GDM1 (cell line): ENCODE measurements at places on chromosomes 12 and 14.

- DNase-seq: no peak
Measured at GRCh38 chr12:23049180-23049579, 424.2 kb downstream of the ETNK1 start.

GRCh38 chr12:70724444-70724843, 87.2 kb upstream of the PTPRB start:
- no peak for DNase-seq

- no peak for DNase-seq
Measured at GRCh38 chr12:108815875-108816594, 41.3 kb downstream of the SSH1 start.

DNA sequence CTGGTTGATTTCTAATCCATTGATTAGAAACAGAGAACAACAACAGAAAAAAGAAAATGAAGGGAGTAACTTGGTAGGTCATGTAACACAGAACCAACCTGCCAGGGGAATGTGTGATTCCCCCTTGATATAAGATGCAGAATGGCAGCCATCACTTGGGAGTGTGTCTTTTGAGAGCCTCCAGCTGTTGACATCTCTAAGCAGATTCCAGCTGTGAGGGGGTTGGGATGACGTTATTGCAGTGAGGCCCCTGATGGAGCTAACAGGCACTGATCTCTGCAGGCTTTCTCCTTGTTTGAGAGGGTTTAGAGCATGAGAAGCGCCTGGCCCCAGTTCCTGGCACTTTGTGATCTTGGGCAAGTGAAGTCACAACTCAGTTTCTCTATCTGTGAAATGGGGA, 124.9 kb downstream of the PELI2 start:
- DNase-seq: no peak

DNA sequence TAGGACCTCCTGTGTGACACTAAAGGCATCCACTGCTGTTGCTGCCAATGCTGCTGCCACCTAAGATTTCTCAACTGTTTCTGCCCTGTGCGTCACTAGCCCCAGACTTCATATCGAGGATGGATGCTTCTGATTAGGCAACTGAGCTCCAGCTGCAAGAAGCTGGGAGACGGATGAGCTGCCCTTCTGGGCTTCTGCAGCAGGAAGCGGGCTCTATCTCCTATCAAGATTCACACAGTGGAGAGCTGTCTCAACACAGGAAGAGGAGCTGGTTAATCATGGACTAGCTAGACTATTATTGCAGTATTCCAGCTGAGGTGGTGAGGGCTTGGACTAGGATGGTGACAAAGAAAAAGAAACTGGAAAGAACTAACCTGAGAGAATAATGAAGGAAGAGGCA, 59.2 kb upstream of the PELI2 start:
- DNase-seq: no peak

DNA sequence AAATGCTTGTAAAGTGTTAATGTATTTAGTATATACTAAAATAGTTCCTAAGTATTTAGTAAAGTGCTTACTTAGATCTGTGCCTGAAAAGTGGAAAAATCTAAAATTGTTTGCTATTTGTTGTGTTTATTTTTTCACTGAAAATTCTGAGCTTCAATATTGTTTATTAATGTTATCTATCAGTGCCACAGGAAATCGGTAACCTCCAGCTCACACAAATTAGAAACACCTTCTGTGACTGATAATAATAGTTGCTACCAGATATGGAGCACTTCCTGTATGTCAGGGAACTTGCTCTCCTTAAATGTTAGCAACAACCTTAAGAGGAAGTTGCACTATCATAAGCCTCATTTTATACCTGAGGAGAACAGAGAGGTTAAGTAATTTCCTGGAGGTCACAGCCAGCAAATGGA, 723 bp upstream of the LRP10 start:
- DNase-seq: no peak

GRCh38 chr12:113151655-113152054, 2.1 kb downstream of the CFAP73 start:
- DNase-seq: no peak

GRCh38 chr14:101048766-101049165, 145.2 kb upstream of the RTL1 start:
- DNase-seq: no peak

- DNase-seq: no peak
Measured at GRCh38 chr12:20212658-20213555, 155.4 kb upstream of the PDE3A start.

DNA sequence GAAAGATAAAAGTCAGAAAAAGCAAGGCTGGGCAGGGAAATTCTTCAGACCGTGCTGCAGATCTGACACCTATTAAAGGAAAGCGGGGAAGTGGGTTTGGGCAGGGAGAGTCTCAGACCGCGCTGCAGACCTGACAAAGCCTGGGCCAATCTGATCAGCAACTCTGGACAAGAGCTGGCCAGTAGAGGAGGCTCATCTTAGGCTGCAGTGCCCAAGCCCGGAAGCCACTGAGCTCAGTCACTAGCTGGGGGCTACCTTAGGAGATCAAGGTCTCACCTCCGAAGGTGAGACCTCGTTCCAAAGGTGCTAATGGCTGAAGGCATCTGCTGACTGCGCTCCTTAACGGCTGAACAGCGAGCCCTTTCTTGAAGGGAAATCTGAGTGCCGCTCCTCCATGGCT, 60.2 kb downstream of the SINHCAF start:
- no peak for DNase-seq

- DNase-seq: no peak
Measured at GRCh38 chr14:68168460-68169109, 349.0 kb downstream of the RAD51B start.

- no peak for DNase-seq
Measured at GRCh38 chr12:46814143-46814542, 11.7 kb downstream of the SLC38A4 start.

GRCh38 chr14:36057452-36058116, 118.9 kb downstream of the PTCSC3 start:
- no peak for DNase-seq

- no peak for DNase-seq
Measured at GRCh38 chr12:108840605-108841332, 16.6 kb downstream of the SSH1 start.

- no peak for DNase-seq
Measured at GRCh38 chr14:101914083-101914482, 50.3 kb upstream of the DYNC1H1 start.

DNA sequence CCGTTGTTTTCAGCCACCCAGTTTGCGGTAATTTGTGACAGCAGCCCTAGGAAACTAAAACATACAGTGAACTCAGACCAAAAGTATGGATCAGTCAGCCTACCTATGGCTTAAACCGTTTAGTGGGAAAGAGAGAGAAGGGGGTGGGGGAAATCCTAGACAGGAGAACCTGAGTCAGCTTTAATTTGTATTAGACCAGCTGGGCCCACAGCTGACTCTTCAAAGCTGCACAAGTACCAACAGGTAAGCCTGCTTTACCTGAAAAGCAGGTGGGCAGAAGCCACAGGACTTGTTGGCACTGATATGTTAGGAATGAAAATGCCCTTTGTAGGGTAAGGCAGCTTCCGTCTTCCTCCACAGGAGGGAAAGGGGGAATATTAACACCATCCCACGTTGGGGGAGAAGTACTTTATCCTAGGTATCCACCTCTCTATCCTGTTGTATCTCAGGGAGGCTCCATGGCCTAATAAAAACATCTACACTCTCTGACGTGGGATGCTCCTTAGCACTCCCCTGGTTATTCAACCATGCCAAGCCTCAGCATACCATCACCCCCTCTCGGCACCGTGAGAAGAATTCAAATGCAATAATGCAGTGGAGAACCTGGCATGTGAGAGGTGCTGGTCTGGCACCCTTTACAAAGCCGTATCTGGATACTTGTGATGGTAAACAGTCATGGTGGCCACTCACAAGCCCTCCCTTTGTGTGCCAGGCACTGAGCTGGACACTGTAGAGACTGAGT, 70.3 kb downstream of the STON2 start:
- no peak for DNase-seq

DNA sequence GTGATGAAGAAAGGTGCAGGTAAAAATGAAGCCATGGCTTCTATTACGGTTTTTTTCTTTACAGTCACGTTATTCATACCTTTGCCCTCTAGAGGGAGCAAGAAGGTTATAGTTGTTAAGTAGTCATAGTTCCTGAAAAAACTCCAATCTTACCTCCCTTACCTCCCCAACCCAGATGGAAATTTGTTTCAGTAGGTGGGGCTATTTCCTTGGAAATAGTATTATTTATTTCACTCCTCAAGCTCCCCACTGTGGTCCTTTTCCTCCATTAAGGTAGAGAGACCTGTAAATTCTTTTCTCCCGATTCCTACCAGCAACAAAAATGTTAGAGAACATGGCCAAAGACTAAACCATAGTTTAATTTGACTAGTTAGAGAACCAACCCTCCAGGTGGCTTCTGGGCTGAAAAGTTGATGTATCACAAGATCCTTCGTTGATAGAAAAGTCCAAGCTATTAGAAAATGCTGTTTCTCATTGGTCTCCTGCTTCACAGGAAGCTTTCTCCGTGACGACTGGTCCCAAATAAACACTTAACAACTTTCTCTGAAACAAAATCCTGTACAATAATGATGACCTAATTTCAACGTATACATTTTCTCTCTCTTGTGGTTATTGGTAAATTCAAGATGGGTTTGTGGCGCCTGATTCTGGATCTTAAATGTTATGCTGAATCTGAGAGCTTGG, 43.5 kb downstream of the TMX1 start:
- DNase-seq: no peak

GRCh38 chr14:105475269-105476096, 862 bp downstream of the CRIP2 start:
- no peak for DNase-seq

- peak; percentile 22 for DNase-seq
Measured at GRCh38 chr12:27424631-27425230, 21.8 kb upstream of the SMCO2 start.

DNA sequence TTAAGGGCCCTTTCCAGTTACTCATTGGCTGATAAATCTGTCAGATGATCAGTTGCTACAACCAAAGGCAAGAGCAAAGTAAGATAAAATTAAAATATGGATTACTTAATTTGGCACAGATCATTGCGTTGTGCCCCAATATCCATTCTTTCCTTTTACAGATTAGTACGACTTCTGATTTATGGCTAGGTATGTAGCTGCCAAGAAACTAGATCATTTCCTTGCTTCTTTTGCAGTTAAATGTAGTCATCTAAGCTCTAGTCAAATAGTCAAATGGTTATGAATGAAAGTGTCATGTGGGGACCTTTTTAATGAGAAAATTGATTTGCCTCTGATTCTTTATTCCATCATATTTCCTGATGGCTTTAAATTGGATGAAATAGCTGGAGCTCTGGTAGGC, 1039.9 kb upstream of the FLRT2 start:
- DNase-seq: no peak

DNA sequence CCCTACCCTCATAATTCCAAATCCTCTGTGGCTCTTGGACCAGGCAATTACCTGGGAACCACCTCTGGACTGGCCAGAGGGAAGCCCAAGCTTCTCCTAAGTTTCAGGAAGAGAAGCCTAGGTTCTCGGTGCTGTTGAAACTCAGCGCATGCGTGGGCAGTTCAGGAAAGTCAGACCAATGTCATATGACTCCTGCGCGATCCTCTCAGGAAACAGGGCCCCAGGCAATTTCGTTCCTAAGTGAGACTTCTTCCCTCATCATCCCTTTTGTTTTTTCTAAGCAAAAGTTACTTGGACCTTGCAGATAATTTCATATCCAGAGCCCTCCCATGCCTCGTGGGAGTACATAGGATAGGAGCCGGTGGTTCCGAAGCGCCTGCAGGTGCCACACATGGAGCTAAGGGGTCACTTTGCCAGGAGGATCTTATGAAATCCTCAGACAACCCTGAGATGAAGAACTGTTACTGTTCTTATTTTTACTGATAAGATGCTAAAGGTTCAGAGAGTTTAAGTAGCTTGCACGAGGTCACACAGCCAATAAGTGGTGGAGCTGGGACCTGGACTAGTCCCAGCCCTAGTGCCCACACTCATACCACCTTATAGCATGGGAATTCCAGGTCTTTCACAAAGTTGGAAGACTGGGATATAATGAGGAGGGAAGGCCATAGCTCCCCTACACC, 168.2 kb downstream of the ZFP36L1 start:
- no peak for DNase-seq

DNA sequence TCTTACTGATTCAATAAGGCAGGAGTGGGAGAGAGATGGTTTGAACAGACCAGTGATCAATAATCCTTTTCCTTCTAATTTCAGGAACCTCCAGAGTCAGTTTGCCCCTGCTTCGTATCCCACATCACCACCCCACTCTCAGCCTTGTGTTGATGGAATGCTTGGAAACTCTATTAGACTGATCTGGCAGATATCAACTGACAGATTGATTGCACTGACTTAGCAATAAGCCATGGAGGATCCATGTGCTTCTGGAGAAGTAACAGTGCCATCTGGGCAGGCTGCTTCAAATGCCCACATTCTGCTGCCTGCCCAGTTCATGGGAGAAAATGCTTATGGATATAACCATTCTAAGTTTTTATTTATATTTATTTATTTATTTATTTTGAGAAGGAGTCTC, 218.0 kb downstream of the SLC2A13 start:
- no peak for DNase-seq

GRCh38 chr12:51851413-51852124, 3.1 kb upstream of the FIGNL2 start:
- DNase-seq: no peak

- DNase-seq: no peak
Measured at GRCh38 chr12:128089961-128090360, 177.0 kb upstream of the TMEM132C start.

GRCh38 chr12:69916544-69917235, 91.7 kb downstream of the MYRFL start:
- DNase-seq: no peak

- no peak for DNase-seq
Measured at GRCh38 chr12:24087294-24087693, 137.8 kb upstream of the SOX5 start.

DNA sequence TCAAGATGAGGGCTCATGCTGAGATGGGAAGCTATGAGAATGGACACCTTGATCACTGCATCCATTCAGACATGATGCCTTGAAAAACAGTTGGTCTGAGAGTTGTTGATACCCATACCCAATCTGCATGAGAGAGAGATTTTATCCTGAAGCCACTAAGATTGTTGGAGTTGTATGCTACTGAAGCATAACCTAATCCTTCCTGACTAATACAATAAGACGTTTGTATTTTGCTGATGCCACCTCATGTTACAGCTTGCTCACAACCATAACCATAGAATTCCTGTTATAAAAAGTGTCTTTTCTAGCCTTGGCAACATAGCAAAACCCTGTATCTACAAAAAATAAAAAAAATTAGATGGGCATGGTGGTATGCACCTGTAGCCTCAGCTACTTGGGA, 12.7 kb upstream of the SERPINA1 start:
- DNase-seq: no peak

DNA sequence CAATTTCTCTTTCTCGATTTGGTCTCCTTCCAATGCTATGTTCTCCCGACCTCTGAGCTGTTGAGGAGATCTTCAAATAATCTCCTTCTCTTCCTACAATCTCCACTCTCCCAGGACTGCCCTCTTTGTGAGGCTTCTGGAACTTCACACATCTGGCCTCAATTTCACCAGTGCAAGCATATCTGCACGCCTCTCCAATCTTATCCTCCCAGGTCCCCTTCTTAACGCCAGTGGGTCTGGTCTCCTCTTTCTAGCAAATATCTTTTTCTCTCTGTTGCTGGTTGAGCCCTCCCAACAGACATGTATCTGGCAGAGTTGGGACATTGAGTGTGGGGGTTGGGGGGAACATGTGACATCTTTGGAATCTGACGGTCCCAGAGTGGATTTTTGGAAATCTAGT, 17.9 kb downstream of the RTL1 start:
- no peak for DNase-seq
